Activated CD8-positive, alpha-beta memory T cell treated with anti-CD3 and anti-CD28 coated beads for 48 hours (primary cell): ENCODE measurements at places on chromosomes 4 and X.

GRCh38 chr4:142291299-142292050 is 554.6 kb downstream of the INPP4B start:
- DNase-seq, result no peak

GRCh38 chr4:107640197-107640596 is 79.8 kb downstream of the PAPSS1 start:
- no peak for DNase-seq

DNA sequence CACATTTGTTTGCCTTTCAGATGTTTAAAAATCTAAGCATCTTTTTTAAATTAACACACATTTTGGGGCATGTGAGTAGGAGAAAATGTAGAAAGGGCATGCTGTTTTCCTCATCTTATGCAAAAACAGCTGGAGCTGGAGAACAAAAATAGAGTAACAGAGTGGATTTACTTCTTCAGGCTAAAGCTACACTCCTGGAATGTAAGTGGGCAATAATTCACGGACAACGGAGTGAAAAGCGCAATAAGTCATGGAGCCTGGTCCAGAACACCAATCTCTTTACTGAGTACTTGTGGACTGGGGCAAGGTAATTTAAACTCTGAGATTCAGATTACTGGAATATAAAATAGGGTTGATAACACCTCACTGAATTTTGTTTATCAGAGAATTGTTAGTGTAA is 1018.8 kb upstream of the HS3ST1 start:
- no peak for DNase-seq

DNA sequence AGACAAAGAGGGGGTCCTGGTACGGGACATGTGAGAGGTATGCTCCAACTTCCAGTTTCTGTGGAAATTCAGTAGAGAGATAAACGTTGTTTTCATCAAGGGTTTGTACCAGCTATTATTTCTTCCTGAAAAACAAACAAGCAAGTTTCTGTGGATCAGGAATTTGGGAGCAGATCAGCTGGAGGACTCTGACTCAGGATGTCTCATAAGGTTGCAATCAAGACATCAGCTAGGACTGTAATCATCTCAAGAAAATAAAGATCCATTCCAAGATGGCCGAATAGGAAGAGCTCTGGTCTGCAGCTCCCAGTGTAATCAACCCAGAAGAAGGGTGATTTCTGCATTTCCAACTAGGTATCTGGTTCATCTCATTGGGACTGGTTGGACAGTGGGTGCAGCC is 23.5 kb upstream of the NFKB1 start:
- no peak for DNase-seq

DNA sequence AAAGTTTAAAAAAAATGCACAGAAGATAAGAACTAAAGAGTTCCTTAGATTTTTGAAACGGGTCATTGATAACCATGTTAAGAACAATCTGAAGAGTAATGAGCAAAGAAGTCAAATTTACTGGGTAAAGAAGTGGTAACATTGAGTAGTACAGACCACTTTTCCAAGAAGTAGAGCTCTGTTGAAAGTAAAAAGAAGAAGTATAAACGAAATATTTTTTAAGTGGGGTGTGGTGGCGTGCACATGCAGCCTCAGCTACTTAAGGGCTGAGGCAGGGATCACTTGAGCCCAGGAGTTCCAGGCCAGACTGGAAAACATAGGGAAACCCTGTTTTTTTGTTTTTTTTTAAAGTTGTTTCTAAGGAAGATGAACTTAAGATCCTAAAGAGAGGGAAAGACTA is 68.5 kb downstream of the UBA6 start:
- DNase-seq, result no peak

GRCh38 chr4:158906073-158906472 is 137.2 kb downstream of the FNIP2 start:
- DNase-seq, result no peak

DNA sequence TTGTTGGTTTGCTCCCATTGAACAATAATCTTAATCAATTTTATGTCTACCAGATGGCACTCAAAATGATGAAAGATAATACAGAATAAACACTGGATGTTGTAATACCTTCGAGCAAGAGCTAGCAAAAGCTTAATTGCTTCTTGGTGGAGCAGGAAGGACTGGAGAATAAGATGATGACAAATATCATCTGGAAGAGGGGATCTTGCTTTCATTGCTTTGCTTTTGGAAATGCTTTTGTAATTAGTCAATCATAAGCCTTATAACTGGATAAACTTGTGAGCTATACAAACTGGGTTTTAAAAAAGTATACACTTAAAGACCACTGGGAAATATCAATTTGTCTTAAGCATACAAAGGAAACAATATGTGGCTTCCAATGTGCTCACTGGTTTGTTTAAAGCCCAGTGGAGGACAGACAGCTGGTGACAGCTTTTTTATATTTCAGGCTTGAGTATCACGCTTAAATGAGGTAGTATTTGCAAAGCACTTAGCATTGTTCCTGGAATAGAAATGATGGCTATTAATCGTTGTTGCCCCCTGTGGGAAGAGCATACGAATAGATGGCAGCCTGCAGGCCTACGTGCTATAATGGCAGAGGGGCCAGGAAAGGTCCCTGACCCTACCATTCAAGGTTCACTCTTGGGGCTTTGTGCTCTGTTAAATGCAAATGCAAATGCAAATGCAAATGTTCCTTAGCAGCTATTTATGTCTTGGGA is 61.2 kb downstream of the TMEM150C start:
- no peak for DNase-seq

- DNase-seq, result no peak
These were observed 32.0 kb upstream of the DCX start for GRCh38 chrX:111443946-111444345.

DNA sequence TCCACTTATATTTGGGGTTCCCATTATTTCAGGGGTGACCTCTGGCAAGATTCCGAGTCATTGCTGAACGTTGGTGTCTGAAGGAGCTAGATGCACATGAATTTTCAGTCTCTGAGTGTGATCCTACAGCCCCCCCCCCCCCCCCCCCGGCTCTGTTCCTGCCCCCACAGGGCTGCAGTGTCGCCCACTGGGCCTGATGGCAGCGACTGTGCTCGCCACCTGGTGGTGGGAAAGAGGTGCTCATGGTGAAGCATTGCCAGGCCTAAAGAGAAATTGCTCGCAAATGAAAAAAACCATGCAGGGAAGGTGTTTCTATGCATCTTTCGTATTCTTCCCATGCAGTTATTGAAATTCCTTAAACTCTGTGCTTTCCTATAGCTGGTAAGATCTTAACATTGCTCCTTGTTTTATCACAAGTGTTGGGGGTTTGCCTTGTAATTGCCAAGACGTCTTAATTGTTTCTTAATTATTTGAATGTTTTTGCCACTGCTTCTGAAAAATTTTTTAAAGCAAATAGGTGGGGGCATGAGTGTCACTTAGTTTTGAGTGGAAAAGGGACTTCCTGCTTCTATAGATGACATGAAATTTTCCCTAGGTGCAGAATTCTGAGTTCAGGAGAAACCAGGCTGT is 63.2 kb downstream of the CLDN22 start:
- DNase-seq, result no peak

- DNase-seq, result no peak
These were observed 653.6 kb upstream of the NR3C2 start for GRCh38 chr4:149095811-149096210.

DNA sequence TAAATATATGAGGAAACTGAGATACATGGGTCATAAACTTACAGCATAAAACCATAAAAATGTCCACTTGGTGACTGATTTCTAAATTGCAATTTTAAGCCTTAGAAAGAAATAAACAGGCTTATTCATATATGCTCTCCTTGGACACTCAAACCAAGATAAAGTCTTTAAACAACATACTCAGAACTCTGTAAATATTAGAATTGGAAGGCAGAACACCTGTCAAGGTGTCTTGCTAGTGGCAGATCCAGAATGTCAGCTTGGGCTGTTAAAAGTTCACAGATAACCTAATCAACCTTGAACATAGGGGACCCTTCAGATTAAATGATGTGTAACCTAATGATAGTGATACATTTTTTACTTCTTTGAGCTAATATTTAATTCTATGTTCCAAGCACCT is 208.1 kb upstream of the ARSJ start:
- no peak for DNase-seq

GRCh38 chrX:136039968-136040367 is 54.7 kb downstream of the SLC9A6 start:
- DNase-seq, result no peak

- no peak for DNase-seq
These were observed 145.8 kb downstream of the PRKX start for GRCh38 chrX:3567686-3568085.
